Putamen (tissue), 1 donor: ENCODE measurements at places on chromosomes 2 and 18.

DNA sequence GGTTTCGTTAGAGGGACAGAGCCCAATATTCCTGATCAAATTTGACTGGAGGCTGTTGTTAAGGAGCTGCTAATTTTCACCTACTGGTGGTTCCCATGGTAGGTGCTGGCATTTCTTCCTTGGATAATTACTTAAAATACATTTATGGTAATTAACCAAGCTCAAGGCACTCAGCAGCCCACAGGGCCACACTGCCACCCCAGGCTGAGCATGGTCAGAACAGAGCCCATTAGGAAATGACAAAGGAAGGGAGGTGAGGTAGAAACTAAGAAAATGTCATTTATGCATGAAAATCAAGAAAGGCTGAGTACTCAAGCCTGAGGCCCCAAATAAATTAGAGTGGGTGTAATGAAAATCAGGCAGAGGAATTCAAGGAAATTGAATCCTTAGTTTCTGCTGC is 510.2 kb upstream of the GYPC start:
- DNase-seq: no peak

- DNase-seq: no peak
Observed at GRCh38 chr2:65527451-65528240, 95.2 kb upstream of the SPRED2 start.

DNA sequence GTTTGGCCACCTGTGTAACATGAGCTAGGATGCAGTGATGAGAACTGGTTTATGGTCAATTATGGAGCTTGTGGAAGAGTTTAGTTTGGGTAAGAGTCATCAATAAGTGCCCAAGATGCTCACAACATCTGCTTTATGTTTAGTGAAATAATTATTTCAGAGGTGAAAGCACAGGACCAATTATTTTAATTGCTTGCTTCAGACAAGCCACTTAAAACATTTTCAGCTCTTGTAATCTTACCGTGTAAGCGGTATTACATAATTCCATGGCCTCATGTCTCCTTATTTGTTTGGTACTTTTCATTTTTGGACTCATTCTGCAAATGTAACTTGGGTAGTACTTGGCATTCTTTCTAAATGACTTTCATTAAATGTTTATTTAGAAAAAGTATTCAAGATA is 5.4 kb downstream of the B3GNT2 start:
- no peak for DNase-seq

- no peak for DNase-seq
Observed at GRCh38 chr2:10008809-10009176, 34.6 kb upstream of the KLF11 start.

DNA sequence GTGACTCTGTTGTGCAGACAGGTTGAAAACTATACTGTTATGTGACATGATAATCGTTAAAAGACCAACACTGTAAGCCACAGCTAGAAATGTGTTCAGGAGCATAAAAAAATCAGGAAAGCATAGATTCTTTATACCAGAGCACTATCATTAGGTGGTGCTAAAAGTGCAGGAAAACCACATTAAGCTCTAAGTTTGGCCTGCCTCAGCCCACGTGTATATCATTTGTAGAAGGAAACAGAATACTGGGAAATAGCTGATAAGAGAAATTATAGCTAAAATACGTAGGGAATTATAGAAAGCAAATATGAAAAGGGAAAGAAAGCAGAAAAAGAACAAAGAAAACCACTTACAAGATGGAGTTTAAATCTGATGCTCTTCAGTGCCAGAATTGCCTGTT is 26.5 kb upstream of the C2orf74 start:
- DNase-seq: peak; percentile 50

GRCh38 chr2:29001806-29002205 is 20.7 kb downstream of the TOGARAM2 start:
- DNase-seq: no peak

GRCh38 chr2:229825476-229825875 is 96.3 kb downstream of the TRIP12 start:
- DNase-seq: no peak

DNA sequence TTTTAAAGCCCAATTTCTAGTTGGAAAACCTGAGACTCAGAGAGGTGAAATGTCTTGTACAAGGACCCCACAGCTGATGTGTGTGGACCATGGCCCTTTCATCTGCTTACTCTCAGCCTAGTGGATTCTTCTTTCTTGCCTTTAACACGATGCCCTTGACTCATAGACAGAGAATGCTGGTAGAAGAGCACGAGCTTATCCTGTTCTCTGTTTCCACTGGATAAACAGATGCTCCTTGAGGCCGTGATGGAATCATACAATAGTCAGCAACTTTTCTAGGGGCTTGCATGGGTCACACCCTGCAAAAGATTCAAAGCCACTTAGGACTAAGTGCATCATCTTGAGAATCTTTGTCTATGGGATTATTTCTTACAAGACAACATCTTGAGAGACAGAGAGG is 50.9 kb downstream of the MYCN start:
- no peak for DNase-seq

GRCh38 chr18:3093624-3094337 is 80.8 kb upstream of the LPIN2 start:
- DNase-seq: no peak

DNA sequence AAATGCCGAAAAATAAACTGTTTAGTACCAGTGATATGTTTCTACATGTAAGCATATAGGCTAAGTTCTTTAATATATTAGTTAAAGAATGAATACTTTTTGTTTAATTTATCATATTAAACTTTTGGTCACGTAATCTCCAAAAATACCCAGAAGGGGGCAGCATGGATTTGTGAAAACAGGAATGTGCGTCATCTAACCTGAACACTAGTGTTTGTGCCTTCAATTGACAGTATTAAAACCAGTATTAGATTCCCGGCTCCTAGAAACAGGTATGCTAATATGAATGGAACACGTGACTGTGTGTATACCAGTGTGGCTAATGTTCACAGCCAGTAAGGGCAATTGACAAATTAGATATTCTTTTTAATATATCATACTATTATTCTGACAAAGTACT is 51.8 kb downstream of the WDR7 start:
- peak; percentile 41 for DNase-seq

- DNase-seq: no peak
Observed at GRCh38 chr2:215812966-215813365, 200.4 kb downstream of the MREG start.

- no peak for DNase-seq
Observed at GRCh38 chr2:9222239-9222892, 15.8 kb downstream of the ASAP2 start.

GRCh38 chr18:73733376-73733775 is 414.3 kb downstream of the FBXO15 start:
- DNase-seq: no peak

GRCh38 chr18:13247506-13247905 is 28.9 kb downstream of the LDLRAD4 start:
- no peak for DNase-seq

DNA sequence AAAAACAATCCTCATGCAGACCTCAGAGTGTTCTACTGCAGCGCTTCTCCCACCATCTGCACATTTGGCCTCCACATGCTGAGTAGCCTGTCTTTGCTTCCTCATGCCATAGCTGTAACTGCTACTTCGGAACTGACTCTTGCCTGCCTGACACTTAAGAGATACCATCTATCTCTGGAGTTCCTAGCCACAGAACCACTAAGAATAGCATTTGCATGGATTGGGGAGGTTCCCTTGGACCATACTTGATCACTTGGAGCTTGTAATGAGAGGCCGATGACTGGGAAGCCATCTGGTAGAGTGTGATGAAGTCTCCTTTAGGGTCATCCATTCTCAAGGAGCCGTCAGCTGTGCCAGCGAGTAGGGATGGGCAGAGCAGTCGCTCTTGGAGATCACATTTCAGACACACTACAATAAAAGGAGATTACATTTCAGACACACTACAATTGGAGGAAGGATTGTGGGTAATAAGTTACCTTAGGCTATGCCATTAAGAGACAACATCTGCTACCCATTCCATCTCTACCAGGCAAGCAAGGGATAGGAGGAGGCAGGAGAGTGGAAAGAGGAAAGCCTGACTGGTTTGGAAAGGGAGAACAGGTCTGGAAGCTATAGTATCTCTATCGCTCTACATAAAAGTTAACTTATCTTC is 21.8 kb downstream of the DOK1 start:
- DNase-seq: no peak

GRCh38 chr2:132651115-132652045 is 18.6 kb downstream of the LYPD1 start:
- peak; percentile 62 for DNase-seq

- no peak for DNase-seq
Observed at GRCh38 chr2:234949762-234950434, 1.9 kb upstream of the SH3BP4 start.

DNA sequence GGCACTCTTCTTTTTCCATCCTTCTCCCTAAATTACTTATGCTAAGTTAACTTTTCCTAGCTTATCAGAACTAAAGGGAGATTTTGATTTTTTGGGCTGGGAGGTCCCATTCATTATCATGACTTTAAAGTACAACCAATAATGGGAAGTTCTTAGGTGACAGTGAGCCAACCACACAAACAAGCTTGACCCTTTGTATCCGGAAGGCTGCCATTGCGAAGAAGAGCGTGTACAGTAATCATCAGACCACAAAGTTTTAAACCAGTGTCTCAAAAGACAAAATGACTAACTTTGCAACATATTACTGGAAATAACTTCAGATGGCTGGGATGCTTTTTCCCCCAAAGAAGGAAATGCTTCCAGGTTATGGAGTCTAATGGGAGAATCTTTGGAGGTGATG is 298.1 kb downstream of the TGIF1 start:
- DNase-seq: no peak

GRCh38 chr18:79798346-79798998 is 734 bp downstream of the KCNG2 start:
- no peak for DNase-seq

DNA sequence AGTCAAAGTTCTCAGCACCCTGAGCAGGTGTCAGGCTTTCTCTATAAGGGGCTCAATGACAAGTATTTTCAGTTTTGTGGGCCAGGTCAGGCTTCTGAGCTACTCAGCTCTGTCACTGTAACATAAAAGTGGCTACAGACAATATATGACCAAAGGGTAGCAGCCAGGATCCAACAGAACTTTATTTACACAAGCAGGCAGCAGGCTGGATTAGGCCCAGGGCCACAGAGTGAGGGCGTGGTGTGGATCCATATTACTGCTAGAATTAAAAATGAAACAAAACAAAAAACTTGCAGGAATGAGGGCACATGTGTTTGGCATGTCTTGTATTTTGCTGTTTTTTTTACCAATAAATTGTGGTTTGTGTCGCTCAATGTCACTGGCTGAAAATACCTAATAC is 143.7 kb downstream of the EIPR1 start:
- no peak for DNase-seq

- no peak for DNase-seq
Observed at GRCh38 chr2:96903815-96904214, 33.9 kb upstream of the SEMA4C start.

DNA sequence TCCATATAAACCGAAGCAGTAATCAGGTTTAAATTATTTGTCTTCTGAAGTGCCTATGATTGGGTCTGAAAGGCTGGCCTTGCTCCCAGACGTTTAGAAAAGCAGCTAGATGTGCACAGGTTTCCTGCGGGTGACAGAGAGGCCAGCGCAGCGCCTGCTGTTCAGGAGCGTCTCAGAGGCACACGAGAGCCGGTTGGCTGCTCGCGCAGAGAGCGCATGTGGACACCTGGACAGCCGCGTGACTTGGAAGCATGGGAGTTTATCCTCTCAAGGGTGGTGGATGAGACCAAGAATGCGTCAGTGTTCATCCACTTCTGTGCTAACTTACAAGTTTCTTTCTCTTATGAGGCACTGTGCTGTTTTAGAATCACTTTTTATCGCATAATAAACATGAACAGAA is 303.7 kb downstream of the PTGR3 start:
- no peak for DNase-seq

DNA sequence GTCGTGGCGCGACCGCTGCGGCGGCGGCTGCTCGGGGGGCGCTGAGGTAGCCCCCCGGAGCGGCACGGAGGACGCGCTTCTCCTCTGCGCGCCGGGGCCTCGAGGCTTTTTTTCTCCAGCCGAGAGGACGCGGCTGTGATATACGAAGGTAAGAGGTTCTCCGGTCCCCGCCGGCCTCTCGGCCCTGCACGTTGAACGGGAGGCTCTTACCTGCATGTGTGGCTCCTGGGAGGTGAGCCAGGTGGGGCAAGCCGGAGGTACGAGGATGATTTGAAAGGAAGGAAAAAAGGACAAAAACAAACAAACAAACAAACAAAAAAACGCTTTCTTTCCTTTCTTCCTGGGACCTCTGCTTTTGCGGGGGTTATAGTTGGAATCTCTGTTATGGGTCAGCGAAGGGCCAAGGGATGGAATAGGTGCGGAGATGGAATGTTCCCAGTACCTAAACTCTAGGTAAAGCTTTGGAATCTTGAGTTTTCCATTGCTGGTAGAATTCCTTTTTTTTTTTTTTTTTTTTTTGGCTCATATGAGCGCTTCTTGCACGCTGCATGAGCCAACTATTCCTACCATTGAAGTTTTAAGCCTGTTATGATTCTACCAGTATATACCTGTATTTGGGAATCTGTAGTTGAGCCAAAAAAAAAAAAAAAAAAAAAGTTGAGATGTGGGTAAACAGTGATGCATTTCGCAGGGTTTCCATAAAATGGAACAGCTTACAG is 674 bp downstream of the PTPN4 start:
- peak; percentile 27 for DNase-seq

- no peak for DNase-seq
Observed at GRCh38 chr2:236240228-236240990, 23.8 kb downstream of the ASB18 start.

DNA sequence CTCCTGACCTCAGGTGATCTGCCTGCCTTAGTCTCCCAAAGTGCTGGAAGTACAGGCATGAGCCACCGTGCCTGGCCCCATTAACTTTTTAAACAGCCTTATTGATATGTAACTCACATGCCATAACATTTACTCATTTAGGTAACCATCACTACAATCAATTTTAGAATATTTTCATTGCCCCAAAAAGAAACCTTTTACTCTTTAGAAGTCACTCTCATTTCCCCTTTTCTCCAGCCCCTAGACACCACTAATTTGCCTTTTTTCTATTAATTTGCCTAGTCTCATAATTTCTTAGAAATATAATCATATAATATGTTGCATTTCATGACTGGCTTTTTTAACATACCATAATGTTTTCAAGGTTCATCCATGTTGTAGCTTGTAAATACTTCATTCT is 57.2 kb upstream of the TACR1 start:
- no peak for DNase-seq

DNA sequence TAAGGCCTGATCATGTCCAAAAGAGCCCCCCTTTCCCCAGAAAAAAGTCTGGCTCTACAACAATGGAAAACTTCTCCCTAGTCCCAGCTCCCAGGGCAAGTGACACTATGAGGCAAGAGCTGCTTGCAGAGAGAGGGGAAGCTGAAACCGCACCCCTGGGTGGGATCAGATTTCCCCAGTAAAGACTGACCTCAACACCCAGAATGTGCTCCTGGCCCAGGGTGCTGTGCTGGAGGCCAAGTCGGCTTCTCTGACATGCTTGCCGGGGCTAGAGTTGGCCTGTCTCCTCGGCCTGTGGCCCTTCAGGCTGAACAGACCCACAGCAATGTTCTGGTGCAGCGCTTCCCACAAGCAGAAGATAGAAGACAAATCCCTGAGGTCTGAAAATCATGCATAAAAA is 18.4 kb upstream of the ST8SIA3 start:
- no peak for DNase-seq

- no peak for DNase-seq
Observed at GRCh38 chr2:179248024-179248348, 16.6 kb downstream of the SESTD1 start.

- no peak for DNase-seq
Observed at GRCh38 chr2:52676056-52676455, 1091.5 kb upstream of the CHAC2 start.

GRCh38 chr2:63054841-63055225 is 4.2 kb downstream of the OTX1 start:
- no peak for DNase-seq

GRCh38 chr2:168568476-168569267 is 112.6 kb downstream of the CERS6 start:
- DNase-seq: no peak
